ENCODE measurements at places on chromosomes 1 and 21.

GRCh38 chr1:113692824-113693431, 66.4 kb downstream of the PHTF1 start:
- no peak for DNase-seq

DNA sequence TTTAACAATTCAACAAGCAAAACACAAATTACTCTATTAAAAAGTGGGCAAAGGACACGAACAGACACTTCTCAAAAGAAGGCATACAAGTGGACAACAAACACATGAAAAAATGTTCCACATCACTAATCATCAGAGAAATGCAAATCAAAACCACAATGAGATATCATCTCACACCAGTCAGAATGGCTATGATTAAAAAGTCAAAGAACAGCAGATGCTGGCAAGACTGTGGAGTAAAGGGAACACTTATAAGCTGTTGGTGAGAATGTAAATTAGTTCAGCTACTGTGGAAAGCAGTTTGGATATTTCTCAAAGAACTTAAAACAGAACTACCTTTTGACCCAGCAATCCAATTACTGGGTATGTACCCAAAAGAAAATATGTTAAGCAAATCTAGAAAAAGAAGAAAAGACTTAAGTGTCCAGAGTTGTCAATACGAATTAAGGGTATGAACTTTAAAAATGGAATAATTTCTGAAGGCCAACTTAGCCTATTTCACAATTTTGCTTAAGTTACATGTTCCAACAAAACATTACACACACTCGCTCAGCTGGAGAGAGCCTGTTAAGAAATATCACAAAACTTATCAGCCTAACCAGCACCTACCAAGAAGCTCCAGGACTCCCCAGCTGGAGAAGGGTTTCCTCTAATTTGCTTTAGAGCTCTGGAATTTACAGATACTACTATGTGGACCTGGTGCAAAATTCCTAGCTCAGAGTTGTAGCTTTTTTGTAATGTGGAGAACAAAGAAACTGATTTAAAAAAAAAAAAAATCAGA, 232.1 kb downstream of the DUSP10 start:
- no peak for DNase-seq

GRCh38 chr1:94983171-94983739, 56.3 kb upstream of the CNN3 start:
- DNase-seq = no peak

GRCh38 chr1:228666686-228667623, 68.3 kb upstream of the RHOU start:
- no peak for DNase-seq

- DNase-seq = no peak
These were observed 64.4 kb upstream of the RPL11 start for GRCh38 chr1:23627069-23627735.

DNA sequence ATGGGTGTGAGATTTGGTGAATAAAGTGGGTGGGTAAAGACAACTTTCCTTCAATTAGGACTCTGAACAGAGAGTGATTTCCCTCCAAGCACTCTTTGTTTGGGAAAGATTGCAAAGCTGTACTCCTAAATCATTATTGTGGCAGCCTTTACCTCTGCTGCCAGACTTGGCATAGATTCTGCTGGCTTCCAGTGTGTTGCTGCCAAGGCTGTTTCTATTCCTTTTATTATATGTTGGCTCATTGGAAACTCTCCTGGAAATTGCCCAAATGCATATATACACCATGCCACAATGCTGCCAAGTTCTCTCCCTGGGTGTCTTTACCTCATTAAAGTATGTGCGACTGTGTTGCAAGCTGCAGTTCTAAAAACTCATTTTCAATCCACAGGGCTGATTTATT, 668.0 kb downstream of the MRPL39 start:
- DNase-seq = no peak

DNA sequence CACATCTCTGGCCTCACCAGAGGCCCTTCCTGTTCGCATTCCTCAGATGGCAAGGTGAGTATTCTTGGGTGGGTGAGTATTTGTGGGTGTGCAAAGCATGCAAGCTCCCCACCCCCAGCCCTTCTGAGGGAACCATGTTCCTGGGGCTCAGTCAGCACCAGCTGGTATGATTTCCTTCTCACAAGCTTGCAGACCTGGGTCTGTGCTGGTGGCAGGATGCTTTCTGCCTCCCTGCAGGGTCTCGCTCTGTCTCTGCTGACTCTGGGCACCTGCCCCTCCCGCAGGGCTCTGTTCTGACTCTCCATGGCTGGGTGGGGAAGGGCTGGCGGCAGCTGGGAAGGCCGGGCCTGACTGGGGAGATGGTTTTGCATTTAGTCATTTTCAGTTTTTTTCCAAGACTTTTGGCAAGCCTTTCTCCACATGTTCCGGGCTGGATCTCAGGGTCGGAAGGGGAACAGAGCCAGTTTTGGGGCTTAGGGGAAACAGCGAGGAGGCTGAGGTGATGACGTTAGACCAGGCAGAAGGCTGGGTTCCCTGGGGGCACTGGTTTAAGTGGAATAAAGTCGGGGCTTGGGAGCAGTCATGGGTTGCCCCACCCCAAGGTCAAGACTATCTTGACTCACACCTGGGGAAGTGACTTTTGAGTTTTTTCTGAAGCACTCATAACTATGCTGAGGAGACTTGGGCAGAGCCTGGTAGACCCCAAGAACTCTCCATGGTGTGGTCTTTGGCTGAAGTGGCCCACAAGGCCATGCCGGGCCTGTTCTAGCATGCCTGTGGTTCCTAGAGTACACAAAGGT, 6.2 kb downstream of the RASSF5 start:
- DNase-seq = peak; percentile 42

DNA sequence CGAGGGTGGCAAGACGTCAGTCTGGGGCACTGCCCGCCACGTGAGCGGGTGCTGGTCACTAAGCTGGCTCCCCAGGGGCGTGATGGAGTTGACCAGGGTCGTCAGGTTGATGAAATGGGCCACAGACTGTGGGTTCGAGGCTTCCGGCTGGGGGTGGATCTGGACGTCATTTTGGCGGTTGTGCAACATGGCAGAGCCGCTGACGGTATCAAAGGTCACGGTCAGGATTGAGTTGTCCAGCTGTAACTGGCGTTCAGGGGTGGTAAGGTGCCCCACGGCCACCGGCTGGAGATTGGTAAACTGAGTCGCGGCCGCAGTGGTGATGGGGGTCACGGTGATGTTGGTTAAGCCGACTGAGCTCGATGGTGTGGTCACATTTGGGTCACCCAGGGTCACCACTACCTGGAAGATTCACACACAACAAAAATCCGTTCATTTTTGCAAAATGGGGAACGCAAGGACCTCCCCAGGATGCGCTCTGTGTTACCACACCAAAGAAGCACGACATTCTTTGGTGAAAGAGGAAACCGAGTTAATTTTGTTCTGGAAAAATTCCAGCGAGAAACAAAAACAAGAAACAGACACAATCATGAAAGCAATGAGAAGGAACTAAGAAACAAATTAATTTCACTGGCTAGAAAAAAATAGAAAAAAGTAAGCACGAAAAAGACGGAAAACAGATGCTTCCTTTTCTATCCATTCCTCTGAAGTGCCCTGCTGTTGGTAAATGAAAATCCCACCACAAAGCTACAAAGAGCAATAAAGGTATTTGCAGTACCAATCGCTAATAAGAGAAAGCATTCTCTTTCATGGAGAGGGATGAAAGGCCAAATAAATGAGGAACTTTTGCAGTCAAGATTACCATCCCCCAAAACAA, 34.7 kb upstream of the RIPK4 start:
- DNase-seq = no peak

- DNase-seq = no peak
These were observed 300.0 kb downstream of the BARHL2 start for GRCh38 chr1:90417126-90417525.

DNA sequence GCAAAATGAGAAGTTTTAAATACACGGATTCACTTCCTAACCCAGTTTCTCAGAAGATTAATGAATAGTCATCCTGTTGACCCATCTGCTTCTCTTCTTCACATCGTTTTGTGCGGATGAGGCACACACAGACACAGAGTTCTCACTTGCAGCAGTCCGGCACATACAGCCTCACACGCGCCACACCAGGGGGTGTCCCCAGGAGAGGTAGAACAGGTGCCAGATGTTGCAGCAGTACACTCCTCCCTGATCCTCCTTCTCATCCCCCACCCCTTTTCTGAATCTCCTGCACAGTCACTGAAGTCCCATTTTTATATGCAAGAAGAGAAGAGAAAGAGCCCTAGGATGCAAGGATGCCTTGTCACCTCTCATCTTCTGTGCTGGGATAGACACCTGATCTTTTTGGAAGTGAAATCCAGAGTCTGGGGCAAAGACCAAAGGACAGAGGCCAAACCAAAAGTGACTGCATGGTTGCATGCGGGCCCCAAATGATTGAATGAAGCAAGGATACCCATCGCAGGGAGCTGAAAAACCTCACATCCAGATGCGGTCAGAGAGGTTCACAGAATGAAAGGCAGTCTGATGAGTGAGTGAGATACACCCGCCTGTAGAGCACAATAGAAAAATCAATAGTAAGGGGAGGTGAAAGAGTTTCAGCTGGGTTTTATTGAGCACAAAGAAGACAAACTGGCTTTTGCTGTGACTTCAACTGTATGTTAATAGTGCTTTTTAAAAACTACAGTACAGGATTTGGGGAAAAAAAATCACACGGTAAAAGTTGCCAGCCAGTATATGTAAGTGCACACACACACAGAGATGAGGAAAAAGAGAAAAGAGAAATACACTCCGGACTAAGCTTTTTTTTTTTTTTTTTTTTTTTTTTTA, 28.9 kb downstream of the PBX1 start:
- DNase-seq = no peak

DNA sequence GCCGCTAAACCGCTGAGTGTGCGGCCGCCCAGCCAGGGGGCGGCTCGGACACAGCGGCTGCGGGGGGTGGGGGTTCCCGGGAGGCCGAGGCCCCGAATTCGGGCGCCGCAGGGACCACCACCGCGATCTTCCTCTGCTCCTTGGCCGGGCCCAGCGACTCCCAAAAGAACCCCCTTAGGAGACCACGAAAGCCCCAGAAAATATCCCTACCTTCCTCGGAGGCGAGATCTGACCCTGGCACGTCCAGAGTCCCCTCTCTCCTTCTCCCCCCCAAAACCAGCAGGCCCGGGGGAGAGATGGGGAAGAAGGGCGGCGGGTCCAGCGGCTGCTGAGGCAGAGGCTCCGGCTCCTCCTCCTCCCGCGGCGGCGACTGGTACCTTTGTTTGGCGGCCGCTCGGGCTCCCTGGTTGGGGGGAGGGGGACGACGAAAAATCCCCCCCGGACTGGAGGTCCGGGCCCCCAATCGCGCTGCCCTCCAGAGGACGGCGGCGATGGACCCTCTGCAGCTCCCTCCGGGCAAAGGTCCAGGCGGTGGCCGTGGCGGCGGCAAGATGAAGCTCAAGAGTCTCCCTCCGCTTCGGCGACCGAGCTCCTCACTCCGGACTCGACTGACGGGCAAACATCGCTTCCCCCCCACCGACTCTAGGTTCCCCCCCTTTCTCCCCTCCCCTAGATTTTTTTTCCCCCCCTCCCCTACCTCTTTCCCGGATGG, at the start of gene ARID4B:
TSS of gene ARID4B (minus strand) at position 621 of the 712 bp plus-strand sequence. CDS start 1,260 bp downstream, outside the sequence.
- DNase-seq = peak; percentile 55

- DNase-seq = no peak
These were observed 2.3 kb downstream of the GPR137B start for GRCh38 chr1:236144446-236145150.

DNA sequence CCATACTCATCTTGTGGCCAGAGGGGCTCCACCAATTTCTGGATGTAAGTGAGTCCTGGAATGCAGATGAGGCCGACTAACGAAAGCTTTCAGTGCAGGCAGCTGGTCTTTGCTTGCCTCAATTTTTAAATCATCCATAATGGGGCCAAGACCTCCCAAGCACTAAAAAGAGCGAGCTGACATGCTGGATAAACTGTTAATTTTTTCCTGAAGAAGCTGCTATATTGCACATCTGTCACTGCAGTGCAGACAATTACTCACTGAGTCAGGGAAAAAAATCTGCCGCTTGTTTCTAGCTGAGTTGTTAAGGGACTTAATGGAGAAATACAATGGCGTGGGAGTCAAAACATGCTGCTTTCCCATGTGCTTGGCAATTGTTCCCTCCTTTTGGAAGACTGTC, 205.5 kb downstream of the GPATCH2 start:
- no peak for DNase-seq

GRCh38 chr1:28193701-28194161, 17.2 kb upstream of the PTAFR start:
- no peak for DNase-seq

DNA sequence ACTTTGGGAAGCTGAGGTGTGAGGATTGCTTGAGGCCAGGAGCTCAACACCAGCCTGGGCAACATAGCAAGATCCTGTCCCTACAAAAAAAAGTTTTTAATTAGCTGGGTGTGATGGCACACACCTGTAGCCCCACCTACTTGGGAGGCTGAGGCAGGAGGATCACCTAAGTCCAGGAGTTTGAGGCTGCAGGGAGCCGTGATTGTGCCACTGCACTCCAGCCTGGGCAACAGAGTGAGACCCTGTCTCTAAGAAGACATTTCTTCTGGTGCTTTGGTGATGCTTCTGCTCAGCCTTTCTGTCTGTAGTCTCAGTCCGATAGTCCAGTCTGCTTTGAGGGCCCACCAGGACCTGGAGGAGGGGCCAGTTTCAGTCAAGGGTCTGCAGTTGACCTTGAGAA, 8.3 kb downstream of the PGD start:
- DNase-seq = no peak

DNA sequence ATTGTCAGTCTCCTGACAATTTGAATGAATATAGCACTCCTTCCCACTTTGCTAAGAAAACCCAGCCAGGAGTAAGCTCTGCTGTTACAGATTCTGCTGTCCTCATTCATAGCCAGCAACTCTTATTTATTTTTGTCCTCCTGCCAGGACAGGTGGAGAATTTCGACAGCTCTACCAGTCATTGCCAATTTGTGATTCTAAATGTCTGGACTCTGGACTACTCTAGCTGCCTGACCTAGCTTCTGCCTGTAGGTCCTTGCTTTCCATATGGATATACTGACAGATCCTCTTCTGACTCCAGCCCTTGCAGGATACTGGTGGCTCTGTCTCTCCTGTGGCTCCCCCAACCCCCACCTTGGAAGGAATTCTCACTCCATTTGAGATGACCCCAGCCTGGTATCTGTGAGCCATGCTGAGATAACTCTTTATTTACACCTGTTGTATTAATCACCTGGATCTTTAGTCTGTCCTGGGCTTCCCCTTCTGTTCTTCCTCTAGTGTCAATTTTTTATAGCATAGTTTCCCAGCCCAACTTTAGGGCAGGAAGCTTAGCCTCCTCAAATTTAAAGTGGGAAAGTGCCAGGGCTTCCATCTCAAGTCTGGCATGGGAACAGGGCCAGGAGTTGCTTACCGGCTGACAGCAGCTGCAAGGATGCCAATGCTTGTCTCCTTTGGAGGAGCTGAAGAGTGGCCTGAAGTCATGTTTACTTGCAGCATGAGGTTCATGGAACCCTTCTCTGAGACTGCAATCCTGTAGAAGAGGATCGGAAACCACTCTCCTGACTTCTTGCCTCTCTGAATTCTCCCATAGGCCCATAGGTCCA, 6.7 kb downstream of the PM20D1 start:
- DNase-seq = no peak
